Mesenteric fat pad (tissue), 1 donor: ENCODE measurements at places on chromosomes 3 and 15.

GRCh38 chr3:65619888-65620287 is 418.8 kb downstream of the MAGI1 start:
- DNase-seq: no peak

DNA sequence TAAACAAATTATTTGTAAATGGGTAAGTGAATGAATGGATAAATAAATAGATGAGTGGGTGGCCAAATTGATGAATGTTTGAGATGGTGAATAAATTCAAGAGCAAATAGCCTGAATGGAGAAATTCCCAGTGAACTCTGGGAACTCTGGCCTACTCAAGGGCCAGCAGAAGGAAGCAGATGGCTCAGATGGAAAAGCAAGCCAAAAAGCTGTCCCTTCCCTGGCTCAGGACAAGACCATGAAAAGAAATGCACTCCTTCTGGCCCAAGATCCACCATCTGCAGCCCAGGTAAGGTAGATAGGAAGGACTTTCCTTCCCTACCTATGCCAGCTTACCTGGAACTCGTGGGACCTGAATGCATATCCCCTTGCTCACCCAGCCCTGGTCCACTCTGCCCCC is 37.6 kb upstream of the CLDN18 start:
- DNase-seq: no peak

- no peak for DNase-seq
These were observed 53.5 kb upstream of the WNT5A start for GRCh38 chr3:55540579-55540978.

GRCh38 chr3:25457671-25458419 is 29.8 kb downstream of the RARB start:
- DNase-seq: no peak

GRCh38 chr3:123350971-123351370 is 97.9 kb downstream of the ADCY5 start:
- no peak for DNase-seq

- no peak for DNase-seq
These were observed 180.6 kb downstream of the CHL1 start for GRCh38 chr3:377158-377561.

- DNase-seq: no peak
These were observed 39.8 kb downstream of the CEMIP start for GRCh38 chr15:80819001-80819400.

- peak; percentile 81 for DNase-seq
These were observed 52.2 kb upstream of the PCSK6 start for GRCh38 chr15:101541501-101542292.

DNA sequence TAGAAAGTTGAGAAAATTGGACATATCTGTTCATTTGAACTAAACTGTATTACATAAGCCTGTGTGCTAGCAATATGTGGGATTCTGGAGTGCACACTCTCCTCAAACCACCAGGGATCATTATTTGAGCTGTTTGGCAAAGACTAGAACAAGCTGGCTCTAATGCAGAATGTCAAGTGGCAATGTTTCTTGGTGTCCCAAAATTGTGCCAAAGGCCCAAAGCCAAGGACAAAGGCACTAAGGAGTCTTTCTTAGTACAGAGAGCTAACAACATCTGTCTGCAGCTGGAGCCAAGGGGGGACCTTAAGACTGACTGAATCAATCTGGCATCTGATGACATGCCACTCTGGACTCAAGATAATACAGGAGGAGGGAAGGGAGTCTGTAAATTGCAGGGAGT is 76.7 kb upstream of the STRIT1 start:
- DNase-seq: no peak

- DNase-seq: no peak
These were observed 1.3 kb downstream of the GRM7 start for GRCh38 chr3:6862041-6862879.

DNA sequence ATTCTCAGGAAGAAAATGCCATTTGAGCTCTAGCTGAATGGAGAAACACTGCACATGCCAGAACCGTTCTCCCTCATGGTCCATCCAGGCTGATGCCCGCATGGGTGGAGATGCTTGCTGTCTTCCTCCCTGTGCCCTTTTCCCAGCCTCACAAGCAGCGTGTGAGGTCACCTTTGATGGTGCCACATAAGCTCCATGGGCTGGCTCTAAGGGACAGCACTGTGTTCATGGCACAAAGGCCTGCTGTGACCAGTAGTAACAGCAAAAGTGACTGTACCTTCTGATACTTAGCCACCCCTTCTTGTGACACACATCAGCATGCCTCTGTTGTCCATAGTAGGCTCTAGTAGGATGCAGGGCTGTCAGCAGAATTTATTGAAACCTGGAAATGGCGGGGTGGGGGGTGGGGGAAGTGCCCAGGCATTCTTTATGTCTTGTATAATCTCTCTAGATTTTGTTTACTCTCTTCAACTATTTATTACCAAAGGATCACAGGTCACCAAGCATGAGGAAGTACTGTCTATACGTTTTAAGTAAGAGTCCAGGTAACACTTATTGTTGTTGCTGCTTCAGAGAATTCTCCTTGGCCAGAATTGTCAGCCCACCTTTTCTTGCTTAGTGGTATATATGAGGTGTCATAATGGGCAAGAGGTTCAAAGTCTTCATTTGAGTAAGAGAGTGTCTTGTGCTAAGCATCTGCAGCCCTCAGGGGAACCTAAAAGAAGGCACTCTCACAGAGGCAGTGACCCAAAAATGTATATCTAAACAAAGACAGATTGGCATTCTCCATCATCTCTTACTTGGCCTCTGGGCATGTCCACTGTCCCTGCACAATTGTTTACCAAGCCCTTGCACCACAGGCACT is 56.5 kb downstream of the RAB7A start:
- no peak for DNase-seq

GRCh38 chr3:141795276-141795675 is 32.1 kb downstream of the GRK7 start:
- DNase-seq: no peak

- DNase-seq: no peak
These were observed 156.2 kb upstream of the IQSEC1 start for GRCh38 chr3:13229273-13229949.

DNA sequence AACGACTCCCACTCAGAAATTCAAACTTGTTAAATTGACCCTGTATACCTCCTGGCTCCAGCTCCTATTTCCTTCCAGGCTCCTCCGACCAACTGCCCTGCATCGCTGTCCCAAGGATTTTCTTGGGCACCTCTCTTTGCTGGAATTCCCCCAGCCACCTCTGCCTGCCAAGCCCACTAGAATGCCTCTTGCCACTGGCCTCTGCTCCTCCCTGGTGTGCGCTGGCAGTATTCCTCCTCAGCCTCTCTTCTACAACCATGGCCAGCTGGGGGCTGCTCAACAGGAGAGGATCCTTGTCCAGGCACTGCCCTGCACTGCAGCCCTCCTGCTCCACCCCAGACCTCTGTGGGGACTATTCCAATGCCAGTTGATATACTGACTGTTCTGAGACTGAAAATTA is 7.4 kb downstream of the WNT7A start:
- DNase-seq: no peak

GRCh38 chr3:34219556-34219955 is 421.1 kb downstream of the PDCD6IP start:
- DNase-seq: no peak

DNA sequence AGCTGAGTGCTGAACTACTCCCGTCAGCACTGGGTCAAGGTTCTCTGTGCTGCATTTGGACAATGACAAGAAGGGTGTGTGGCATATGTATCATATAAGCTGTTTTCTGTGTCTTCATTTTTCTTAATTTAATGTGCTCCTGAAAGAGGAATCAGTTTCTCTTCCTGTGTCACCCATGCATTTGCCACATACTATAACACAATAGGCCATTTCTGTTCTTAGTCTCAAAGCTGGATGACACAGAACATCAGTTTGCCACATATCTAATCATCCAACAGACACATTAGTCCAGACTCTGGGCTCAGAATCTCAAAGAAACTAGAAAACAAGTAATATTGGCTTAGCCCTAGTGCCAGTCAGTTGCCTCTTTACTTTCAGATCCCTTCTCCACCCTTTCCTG is 34.1 kb downstream of the CEP19 start:
- DNase-seq: no peak

DNA sequence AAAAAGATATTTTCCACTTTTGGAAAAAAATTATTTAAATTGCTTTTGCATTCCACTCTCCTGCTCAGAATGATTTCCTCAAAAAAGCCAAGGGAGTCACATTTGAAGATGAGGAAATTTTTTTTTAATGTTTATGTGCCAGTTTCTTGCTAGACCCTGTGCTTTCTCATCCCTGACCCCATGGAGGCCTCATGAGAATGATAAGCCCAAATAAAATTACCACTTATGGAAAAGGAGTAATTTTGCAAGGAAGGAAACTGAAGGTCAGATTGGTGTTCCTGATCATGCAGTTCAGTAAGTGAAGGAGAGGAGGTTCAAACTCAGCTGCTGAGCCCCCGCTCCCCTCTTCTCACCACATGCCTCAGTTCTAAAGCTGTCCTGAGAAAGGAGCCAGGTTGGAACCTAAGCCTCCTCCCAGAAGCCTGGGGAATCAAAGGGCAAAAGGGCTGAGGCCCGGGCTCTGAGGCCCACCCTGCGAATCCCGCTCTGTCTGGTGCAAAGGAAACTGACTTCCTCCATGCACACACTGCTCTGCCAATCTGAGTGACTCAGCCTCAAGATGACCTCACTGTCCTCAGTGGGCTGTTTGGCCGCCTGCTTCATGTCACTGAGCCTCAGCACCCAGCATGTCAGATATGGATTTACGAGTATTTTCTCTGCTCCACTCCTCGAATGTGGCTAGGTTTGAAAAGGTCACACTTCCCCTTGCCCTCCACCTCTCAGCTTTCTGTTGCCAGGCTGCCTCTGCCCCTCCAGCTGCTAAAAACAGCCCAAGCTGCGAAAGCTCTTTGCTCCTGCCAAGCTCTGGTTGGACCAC is 56.9 kb upstream of the FLNB start:
- no peak for DNase-seq

DNA sequence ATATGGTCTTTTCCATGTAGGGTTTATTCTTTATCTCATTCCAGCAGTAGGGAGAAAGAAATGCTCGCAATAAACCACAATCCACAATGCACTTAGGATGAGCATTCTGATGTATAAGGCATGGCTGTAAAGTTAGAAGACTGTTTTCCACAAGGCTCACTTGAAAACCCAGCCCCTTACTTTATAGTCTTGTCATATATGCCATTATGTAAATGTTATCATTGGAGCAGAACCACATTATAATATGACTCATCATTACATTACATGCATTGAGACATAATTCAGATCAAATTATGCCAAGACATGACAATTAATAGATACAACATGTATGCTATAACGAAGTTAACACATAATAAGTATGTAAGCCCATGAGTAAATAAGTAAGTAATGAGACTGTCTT is 348.1 kb downstream of the LSAMP start:
- no peak for DNase-seq

DNA sequence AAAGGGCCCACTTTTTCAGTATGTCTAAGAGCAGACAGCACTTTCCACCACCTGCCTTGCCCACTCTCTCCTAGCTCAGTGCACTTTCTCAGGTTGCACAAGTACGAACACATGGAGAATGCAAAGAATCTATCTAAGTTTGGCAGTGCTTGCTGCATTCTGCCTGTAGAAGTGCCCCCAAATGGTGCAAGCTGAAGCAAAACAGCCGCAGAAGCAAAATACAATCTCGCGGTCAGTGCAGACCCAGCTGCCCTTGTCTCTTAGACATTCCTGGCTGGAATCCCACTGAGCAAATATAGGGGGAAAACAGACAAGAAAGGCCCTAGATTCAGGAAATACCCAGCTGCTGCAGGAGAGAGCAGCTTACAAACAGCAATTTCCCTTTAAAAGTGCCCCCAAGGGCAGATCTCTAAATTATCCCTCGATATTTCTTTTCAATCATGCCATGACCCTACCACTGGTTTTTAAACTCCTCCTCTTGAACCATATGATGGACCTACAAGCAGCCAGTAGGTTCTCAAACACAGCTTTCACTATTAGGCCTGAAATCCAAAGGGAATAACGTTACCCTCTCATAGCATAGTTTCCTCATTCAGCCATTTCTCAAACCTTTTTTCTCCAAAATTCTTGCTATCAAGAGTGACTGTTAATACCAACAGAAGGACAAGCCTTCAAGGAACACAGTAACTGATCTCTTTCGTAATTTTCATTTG is 67.0 kb downstream of the TNIK start:
- DNase-seq: no peak

DNA sequence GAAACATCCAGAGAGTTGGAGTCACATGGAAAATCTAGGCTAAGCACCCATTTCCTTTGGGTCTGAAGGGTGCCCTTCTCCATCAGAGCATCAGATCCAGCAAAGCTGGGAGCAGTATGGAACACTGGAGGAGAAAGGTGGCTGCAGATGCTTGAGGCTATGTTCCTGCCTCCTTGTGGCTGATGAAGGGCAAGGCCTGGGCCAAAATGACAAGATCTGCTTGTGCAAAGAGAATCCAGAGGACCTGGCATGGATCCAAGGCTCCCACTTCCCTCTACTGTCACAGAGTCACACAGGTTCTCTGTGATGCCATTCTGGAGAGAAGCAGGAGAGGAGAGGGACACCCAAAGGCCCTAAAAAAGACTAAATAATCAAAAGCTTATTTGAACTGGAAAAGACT is 9.2 kb upstream of the ATP8B4 start:
- no peak for DNase-seq

- no peak for DNase-seq
These were observed 7.0 kb downstream of the MAPKAPK3 start for GRCh38 chr3:50623840-50624474.

DNA sequence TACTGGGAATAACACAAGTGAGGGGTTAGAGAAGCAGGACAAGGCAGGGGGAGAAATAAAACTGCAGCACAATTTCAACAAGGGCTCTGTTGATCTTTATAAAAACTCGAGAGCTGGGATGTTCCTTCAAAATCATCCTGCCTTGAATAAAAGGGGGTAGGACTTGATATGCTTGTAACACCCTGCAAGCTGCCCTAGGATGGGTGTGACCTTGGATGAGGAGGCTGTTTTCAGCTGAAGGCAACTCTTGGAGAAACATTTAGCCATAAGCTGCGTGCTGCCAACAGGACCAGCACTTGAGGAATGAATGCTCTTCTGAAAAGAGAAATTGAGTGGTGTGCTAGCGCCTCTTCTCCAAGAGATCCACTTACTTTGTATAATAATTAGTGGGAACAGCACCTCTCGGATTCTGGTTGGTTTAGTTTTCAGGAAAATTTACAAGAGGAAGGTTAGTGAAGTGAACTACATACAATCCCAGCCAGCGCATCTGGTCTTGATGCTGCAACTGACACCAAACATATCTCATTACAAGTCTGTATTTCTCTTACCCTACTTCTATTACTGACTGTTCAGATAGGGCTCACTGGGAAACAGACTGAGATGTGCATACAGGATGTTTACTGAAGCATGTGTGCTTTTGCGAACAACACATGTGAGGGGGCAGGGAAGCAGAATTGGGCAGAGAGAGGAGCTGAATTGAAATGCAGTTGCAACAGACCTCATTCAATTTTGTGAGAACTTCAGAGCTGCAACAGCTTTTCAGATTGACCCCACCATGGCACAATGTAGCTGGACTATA is 643.0 kb upstream of the GOLIM4 start:
- DNase-seq: no peak

DNA sequence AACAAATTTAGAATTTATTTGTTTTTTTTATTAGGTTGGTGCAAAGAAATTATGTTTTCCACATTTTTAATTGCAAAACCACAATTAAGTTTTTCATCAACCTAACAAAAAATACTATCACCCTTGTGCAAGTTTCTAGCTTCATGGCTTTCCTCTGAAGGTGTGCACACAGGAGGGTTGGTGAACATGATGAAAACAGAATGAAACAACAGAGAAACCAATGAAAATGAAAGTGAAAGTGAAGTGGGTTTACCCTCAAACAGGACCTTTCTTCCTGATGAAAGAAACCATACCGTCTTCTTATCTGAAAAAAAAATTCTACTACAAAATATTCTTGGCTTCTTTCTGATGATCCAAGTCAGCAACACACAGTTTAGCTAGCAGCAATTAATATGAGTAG is 71.9 kb upstream of the FEZF2 start:
- DNase-seq: no peak

GRCh38 chr3:49352281-49352680 is 5.9 kb downstream of the GPX1 start:
- no peak for DNase-seq
